Calu3 (cell line): ENCODE measurements at places on chromosomes 13 and 19. TPM values are rescaled to one million over a fixed set of nuclear protein-coding genes. Genes with fewer than 3 reads are reported as not detected.

DNA sequence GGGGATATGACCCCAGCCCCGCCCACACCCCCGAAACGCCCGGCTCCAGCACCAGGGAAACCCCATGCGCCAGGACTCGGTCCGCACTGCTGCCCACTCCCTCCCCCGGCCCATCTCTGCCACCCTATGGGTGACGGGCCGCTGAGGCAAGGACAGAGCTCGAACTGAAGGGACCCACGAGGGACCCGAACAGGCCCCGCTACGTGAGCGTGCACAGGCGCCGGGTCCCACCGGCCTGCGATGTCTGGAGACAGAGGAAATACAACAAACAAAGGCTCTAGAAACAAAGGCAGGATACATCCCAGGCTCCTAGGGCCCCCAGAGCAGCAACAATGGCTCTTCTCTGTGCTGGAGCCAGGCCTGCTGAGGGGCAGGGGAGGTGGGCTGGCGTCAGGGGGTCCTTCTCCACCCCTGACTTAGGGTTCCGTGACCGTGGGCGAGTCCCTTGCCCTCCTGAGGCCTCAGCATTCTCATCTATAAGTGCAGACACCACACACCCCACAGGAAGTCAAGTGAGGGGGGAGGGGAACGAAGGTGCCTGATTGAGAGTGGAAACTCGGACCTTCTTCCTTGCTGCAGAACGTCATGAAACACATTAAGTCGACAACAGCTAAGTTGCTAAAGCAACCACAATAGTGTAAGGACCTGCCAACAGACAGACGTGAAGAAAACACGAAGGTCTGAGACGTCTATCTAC, 3.1 kb downstream of the ABHD17A start:
- DNase-seq = no peak

GRCh38 chr13:79328510-79328909, 77.5 kb downstream of the RBM26 start:
- no peak for DNase-seq

GRCh38 chr19:44666852-44667556, 4.3 kb upstream of the CEACAM19 start:
- DNase-seq = no peak

- DNase-seq = no peak
Observed at GRCh38 chr19:13211426-13212308, 61.5 kb downstream of the IER2 start.

DNA sequence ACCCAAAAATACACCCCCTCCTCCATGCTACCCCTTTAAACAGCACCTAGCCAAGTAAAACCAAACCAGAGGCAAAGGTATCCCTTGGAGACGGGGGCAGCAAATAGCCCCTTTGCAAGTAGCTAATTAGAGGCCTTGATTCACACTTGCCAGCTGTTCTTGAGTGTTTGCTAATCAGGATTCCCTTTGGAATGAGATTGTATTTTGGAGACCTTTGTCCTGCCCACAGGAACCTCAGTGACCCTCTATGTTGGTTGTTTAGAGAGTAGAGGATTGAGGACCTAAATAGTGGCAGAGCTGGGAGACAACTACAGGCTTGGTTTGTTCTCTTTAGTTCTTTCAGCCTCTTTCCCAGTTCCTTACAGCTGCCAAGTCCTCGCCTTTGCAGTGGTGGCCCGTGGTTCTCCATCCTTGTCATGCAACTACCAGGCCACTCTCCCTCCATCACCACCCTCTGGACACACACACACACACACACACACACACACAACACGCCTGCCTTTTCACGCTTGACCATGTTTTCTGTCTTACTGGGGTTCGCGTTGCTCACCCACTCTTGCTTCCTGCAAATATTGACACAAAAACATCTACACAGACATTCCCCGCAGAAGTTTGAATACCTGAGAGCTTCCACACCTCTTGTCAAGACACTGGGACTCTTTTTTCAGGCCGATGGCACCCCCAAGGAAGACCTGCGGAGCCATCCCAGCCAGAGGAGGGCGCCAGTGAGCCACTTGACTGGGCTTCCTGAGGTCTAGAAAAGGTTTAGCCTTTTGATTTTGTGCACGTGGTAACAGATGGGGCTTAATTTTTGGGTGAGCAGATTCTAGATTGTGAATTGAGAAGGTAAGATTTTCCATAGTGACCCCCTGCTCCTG, 80.0 kb upstream of the GPR183 start:
- DNase-seq = peak; percentile 16

DNA sequence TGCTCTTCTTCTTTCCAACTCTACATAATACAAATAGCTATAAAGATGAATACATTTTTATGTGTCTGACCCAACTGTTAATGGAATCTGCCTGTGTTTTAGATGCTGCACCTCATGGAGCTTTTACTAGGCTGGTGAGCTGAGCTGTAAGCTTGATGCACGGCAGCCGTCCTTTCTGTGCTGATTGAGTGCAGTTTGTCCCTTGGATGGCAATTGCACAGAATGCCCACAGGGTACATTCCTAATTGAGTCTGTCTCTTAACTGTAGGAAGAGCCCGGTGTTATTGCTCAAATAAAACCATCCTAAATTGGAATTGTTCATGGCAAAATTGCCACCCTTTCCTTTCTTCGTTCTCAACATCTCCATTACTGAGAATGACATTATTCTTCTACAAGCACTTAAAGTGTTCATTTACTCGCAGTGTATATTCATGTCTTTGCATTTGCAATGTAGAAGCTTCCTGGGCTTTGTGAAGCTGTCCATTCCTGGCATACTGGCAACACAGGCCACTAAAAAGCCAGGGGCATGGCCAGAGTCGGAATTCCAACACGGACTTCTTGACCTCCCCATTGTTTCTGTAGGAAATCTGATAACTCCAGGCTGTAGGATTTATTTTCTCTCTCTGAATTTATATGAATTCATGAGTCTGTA, 85.8 kb downstream of the SLC10A2 start:
- DNase-seq = no peak

The PKN1 gene
- 138 and 139 TPM in 2 replicates for total RNA-seq

GRCh38 chr19:43623889-43624670, 4.7 kb upstream of the ZNF428 start:
- DNase-seq = no peak

DNA sequence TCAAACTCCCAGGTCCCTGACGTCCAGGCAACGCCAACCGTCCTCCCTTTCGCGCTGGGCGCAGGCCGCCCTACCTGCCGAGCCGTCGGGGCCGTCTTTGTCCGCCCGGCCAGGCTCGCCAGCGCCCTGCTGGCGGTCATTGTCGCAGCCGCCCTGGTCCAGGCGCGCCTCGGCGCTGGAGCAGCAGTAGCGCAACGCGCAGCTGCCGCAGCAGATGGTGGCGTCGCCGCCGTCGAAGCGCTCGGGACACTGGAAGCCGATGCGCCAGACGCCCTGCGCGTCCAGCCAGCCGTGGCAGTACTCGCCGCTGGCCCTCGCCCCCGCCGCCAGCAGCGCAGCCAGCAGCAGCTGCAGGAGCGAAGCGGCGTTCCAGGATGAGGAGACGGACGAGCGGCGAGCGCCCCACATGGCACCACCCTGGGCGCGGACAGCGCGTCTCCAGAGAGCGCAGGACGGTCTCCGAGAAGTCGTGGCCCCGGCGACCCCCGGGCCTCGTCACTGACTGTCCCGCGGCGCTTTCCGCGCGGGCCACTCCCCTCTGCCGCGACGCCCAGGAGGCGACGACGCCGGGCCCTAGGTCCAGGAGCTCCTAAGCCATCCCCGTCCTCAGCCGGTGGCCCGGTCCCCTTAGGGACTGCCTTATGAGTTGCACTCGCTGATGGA, 1.1 kb downstream of the SHISA2 start:
- DNase-seq = no peak

DNA sequence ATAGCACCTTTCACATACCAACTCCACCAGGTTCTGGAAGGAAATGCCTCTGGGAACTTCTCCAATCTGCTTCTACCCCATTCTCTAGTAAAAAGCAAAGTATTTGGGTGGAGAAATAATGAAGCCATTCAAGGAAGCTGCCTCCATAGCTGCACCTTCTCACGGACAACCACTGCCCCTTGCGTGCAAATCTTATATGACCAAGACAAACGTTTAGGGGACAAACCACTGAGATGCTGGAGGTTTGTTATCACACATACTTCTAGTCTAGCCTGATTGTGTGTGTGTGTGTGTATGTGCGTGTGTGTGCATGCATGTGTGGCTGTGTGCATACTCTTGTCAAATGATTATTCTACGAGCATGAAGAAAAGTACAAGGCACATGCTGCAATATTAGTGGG, 6.5 kb upstream of the METTL21C start:
- no peak for DNase-seq

The ZNF709 gene
- total RNA-seq = 1.6 and 1.7 TPM in 2 replicates

The PSG1 gene
- total RNA-seq = not detected in 2 replicates

DNA sequence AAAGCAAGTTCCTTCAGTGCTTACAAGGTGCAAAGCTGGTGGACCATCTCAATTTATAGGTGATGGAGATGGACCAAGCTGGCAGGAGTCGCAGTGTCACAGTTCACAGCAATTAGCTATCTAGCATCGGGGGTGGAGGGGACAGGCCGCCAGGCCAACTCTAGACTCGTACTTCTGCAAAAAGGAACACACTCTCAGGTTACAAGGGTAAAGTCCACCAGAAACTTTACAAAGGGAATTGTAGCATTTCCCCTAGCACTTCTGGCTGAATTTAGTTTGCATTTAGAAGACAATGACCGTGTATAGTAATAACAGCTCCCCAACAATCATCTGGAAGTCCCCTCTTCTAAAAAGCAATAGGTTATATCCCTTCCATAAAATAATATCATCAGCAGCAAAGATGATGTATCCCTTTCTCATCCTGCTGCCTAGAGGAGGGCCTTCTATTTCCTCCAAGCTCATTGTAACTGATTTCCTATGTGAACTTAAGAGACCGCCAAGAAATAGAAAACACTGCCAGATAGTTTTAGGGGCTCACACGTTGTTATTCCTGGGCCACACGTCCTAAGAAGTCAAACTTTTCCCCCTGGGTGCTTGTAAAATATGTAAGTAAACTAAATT, 8.5 kb upstream of the DOCK9 start:
- DNase-seq = no peak

The OXGR1 gene
- total RNA-seq = 0.40 TPM in 1 of 2 replicates, not detected in the other

DNA sequence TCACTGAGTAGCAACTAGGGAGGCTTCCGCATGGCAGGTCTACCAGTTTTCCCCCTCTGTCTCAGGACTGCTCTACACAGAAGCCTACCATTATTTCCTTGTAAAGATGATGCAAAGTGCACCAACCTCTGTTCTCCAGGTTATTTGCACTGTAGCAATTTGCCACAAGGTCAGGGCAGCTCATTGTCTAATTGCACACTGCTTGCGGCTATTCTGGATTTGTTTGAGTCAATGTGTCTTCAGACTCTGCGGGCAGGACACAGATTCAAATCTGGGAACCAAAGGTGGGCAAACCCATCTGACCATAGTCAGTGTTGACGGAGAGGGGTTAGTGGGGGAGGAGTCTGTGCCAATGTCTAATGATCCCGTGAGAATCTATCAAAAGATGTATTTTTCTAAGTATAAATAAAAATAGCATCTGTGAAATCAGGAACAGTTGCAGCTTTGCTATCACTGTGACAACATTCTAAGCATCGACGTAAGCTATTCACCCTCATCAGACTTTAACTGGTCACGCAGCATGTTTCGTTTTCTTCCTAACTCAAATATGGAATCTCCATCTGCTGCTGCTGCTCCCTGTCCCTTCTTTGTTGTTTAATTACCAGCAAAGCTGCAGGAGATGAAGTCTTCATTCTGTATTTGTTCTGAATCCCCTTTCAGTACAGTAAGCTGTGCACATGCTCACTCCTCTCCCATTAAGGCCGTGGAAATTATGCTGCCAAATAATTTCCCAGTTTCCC, 26.4 kb downstream of the CYSLTR2 start:
- DNase-seq = no peak

- no peak for DNase-seq
Observed at GRCh38 chr19:15404780-15405211, 14.0 kb downstream of the AKAP8L start.

DNA sequence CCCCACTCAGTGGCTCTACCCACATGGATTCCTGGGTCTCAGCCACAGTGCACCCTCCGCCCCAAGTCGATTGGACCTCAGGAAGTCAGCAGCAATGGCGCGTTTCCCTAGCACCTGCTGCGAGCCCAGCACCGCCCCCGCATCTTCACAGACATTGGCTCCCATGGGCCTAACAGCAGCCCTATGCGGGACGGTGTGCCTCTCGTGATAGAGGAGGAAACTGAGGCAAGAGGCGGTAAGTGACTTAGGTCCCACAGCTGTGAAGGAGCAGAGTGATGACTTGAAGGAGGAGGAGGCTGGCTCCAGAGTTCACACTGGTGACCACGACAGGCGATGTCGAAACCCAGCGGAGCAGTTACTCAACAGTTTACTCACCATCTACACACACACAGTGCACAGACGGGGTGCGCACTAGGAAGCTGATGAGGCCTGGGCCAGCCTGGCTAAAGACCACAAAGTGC, 104.5 kb upstream of the SOX1 start:
- no peak for DNase-seq

DNA sequence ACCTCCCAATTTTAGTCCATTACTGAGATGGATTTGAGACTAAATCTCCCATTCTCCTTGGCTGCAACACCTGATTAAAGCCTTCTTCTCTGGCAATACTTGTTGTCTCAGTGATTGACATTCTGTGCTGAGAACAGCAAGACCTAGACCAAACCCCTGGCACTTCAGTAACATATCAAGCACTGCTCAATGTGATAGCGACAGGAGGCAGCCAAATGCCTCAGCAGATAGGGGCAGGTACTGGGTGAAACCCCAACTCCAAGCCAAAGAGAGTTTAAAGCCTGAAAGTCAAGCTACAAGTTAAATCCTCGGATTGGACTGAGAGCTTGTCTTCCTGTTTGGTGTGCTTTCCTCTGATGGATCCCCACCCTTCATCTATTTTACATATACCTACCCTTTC, 52.7 kb downstream of the STARD13 start:
- no peak for DNase-seq

DNA sequence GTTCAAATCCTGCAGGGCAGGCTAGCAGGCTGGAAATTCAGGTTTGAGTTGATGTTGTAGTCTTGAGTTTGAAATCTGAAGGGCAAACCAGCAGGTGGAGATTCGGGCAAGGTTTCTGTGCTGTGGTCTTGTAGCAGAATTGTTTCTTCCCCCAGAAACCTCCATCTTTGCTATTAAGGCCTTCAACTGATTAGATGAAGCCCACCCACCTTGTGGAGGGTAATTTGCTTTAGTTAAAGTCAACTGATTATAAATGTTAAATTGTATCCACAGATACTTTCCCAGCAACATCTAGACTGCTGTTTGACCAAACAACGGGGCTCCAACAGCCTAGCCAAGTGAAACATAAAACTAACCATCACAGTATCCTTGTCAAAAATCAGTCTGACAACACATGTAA, 9.4 kb downstream of the IPO5 start:
- DNase-seq = no peak

The CEACAM20 gene
- total RNA-seq = 0.17 and 0.28 TPM in 2 replicates

GRCh38 chr13:75867379-75868117, 231.4 kb downstream of the LMO7 start:
- DNase-seq = no peak

- DNase-seq = no peak
Observed at GRCh38 chr13:113080361-113080831, 25.2 kb upstream of the F7 start.
